ENCODE measurements at places on chromosomes 1 and 21.

- no peak for DNase-seq
Observed at GRCh38 chr1:10536133-10536770, 61.5 kb downstream of the PEX14 start.

- DNase-seq = no peak
Observed at GRCh38 chr1:204405988-204406387, 5.6 kb downstream of the PPP1R15B start.

GRCh38 chr1:94401206-94401605 is 17.0 kb upstream of the ABCD3 start:
- peak; percentile 27 for DNase-seq

DNA sequence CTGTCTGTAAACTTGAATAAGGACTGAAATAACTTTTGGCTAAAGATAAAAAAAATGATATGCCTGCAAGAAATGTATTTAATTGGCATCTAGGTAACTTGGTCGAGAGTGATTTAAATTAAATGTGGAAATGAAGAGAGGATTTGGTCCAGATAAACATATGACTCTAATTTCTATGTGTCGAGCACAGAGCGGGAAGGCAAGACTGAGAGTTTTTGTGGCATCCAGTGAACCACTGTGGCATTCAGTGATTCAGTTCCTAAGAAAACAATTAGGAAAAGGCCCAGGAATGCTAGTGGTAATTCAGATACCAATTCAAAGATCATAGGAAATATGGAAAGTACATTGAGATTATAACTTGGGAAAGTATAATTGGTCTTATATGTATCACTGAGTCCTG is 39.6 kb downstream of the PDE4B start:
- peak; percentile 76 for DNase-seq

GRCh38 chr21:33157303-33157702 is 72.4 kb upstream of the IFNAR2 start:
- DNase-seq = peak; percentile 7

DNA sequence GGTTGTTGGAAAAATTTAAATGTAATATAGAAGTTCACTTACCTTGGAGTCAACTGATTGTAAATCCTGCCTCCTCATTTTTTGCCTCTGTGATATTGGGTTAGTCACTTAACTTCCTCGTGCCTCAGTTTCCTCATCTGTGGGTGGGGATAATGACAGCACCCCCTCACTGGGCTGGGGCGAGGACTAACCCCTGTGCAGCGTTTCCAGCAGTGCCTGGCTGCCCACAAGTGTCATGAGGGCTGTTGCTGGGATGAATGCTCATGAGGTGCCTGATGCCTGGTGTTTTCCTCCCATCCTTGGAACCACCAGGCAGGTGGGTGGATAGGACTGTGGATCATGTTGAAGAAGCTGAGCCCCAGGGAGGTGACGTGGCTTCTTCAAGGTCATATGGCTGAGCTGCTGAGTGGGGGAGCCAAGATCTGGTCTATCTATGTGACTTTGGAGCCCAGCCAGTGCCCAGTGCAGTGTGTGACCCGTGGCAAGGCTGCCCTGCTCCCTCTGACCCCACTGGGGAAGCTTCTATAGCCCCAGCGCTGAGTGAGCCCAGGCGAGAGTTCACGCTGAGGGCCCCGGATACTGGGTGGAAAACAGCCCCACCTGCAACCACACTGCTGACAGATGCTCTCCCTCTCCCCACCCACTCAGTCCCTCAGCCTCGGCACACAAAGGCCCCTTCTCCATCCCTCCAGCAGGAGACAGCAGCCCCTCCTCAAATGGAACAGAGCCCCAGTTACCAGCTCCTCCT is 446.0 kb downstream of the PTPRU start:
- no peak for DNase-seq

DNA sequence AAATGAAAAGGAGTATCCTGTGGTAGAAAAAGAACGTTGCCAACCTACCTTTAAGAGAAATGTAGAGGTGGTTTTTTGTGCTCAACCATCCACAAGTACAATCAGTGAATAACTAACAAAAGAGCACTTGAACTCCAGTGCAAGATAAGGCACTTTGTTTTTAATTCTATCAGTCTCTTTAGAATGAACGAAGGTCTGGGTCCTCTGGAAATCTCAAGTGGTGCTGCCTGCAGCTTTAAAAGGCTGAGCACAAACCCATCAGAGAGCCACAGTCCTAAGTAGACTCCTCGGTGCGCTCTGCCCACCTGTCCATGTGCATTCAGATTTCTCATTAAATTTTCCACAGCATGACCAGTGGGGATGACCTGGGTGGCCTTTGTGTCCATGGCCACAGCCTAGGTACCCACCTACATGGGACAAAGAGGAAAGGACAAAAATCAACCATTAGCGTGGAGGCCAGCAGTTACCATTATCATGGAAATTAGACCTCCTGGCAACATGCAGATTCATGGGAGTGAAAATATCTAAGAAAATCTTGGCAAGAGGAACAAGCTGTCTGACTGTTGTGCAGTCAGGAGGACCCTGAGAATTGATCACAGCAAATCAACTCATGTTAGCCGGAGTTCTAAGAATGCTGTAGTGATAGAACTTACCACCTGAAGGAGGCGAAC is 9.4 kb downstream of the TRIM45 start:
- no peak for DNase-seq

- DNase-seq = no peak
Observed at GRCh38 chr1:1420654-1421141, 378 bp downstream of the ANKRD65 start.

DNA sequence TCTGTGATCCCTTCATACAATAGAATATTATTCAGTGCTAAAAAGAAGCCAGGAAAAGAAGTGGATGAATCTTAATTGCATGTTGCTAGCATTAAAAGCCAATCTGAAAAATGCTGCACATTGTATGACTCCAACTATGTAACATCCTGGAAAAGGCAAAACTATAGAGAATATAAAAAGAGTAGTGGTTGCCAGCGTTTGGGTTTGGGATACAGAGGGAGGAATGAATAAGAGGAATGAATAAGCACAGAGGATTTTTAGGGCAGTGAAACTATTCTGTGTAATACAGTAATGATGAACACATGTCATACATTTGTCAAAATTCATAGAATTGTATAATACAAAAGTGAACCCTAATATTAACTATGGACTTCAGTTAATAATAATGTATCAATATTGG is 42.5 kb downstream of the GPR88 start:
- peak; percentile 48 for DNase-seq

DNA sequence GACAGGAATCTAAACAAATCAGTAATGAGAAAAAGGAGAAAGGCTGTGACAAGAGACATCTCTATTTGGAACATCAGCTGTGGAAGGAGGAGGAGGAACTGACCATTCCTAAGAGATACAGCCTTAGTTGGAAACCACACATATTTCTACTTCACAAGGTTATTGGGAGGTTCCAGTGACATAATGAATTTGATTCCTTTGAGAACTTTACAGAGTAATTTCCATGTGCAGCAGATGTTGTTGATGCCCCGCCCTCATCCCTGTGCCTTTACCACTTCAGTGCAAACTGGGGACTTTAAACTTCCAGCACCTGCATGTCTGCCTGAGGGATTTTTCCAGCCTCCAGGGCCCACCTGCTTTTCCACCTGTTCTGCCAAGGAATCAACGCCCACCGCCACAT is 9.3 kb upstream of the ST6GALNAC5 start:
- no peak for DNase-seq

DNA sequence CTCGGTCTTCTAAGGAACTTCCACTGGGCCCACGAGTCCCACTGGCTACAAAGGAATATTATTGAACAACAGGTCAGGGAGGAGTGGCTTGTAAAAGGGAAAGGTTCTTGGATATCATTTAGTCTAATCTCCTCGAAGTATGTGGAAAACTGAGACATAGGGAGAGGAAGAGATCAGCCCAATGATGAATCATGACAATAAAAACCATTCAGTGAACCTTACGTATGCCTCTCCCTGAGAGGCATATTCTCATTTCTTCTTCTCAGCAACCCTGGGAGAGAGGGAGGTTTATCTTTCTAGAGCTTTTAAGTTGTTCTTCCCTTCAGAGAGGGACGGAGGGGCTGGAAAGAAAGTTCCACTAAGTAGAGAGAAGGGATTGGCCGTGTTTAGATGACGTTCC is 5.3 kb upstream of the MOB3C start:
- no peak for DNase-seq

GRCh38 chr1:246778663-246779062 is 54.5 kb downstream of the SCCPDH start:
- no peak for DNase-seq
